Activated naive CD4-positive, alpha-beta T cell (primary cell): ENCODE measurements at places on chromosomes 3 and 15.

GRCh38 chr15:47890397-47891150, 173.3 kb downstream of the SEMA6D start:
- DNase-seq, result no peak

DNA sequence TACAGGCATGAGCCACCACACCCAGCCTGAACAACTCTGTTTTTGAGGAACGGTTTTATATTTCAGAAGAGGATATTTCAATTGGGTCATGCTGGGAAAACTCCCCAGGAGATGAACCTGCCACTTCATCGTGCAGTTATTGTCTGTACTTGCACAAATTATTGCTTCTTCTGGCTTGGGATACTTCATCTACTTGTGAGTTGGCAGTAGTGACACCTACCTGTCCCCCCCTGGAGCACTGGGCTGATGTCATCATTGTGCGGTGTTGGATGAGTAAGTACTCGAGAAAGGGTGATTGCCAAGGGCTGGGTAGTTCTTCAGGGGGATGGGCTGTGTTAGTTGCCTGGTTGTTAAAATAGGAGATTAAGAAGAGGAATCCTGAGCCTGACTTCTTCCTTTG, 85.1 kb upstream of the SAMMSON start:
- no peak for DNase-seq

DNA sequence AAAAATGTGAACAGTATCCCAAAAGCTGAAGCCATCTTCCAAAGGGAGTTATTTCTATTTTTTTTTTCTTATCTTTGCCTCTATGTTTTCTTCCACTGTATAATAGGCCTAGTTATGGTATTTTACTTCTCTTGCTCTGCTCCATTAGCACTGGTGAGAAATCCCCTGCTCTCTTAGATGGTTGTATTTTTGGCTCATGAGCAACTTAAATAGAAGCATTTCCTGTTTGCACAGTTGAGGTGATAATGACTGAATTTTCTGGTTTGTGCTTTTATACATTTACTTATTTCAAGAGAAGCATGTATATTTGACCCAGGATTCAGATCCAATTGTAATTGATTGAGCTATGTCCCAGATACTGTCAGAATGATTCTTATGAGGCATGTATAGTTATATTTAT, 61.6 kb upstream of the CD200R1L start:
- no peak for DNase-seq

- DNase-seq, result no peak
Measured at GRCh38 chr15:46166750-46167149, 531.9 kb downstream of the SQOR start.

DNA sequence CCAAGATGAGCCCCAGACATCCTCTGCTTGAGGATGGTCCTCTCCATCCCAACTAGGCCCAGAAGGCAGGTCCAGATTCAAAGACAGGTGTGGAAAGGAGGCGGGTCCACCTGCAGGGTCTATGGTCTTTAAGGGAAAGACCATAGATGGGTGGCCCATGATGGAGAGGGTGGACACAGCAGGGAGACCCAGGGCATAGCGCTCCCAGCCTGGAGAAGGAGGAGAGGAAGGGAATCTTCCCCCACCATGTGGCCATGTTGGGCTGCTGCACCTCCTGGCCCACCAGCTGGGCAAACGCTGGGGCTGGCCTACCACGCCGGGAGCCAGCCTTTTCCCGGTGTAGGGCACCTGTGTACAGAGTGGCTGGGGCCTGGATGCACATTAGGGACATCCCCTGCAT, 265.2 kb upstream of the TLE3 start:
- DNase-seq, result no peak
